ENCODE measurements at places on chromosomes 16 and 17.

DNA sequence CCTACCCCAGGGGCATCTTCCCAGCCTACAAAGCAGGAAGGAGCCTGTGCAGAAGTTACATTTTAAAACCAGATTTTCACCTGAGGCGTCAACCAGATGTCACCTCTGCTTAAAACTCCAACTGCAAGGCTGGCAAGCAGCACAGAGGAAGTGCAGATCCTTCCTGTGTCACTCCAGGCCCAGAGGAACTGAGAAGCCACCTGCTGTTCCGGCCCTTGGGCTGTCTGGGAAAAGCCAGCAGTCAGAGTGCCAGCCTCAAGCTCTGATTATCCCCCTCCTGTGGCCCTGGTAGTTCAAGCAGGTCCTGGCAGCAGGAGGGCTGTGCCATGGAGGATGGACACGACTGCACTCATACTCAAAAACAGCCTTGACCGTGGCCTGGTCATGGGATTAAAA lies 10.2 kb downstream of the POLR2C start:
- no peak for DNase-seq

DNA sequence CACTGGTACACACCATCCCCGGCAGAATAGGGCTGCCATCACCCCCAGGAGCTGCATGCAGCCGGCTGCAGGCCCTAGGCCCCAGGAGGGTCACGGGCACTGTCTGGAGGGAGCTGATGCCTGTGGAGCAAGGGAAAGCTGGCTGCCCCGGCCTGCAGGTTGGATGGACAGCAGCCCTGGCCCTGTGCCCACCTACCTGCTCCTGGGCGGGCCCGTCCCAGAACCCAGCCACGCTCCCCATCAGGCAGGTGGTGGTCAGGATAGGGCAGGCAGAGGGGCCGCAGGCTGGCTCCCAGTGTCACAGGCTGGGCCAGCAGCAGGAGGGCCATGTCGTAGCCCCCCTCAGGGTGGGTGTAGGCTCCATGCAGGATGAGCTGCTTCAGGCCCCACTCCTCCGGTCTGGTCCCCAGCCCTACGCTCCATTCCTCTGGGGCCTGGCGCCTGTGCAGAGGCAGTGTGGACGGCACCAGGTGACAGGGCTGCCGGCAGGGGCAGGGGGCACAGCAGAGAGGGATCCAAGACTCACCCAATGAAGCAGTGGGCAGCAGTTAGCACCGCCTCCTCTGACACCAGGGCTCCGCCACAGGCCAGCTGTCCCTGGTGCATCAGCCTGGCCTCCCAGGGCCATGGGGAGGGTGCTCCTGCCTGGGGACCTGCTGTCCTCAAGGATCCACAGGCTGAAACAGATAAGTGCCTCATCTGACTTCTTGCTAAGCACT lies 4.0 kb downstream of the PRSS53 start:
- peak; percentile 39 for DNase-seq

DNA sequence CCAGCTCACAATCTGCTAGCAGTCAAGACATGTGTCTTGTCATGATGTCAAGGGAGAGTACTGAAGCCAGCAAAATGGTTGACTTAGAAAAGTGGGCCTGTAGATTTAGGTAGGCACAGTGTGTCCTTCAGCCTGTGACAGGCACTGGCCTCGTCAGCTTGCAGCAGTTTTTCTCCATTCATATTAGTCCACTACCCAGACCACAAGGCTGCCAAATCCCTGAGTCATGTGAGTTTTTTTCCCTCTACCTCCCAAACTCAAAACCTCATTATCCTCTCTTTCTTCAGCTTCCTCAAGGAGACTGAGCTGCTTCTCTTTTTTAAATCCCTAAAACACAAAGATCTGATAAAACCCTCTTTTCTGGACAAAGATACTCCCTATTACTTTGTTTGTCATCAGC lies 102.6 kb upstream of the HS3ST3A1 start:
- DNase-seq, result no peak

DNA sequence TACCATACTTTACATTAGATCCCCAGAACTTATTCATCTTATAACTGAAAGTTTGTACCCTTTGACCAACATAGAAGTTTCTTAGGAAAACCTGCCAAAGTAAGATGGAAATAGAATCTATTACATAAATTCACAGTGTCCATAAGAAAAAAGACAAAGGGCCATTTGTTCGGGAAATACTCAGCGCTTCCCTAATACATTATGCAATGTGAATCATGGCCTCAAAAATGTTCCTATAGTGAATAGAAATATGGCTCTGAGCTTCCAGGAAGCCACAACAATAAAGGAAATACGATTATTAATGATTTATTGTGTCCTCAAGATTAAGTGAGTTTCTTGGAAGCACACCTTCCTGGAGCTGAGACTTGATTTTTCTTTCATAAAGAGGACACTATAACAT lies 51.5 kb downstream of the GPRC5B start:
- DNase-seq, result no peak

- no peak for DNase-seq
Measured at GRCh38 chr16:930511-930910, 40.3 kb downstream of the LMF1 start.

DNA sequence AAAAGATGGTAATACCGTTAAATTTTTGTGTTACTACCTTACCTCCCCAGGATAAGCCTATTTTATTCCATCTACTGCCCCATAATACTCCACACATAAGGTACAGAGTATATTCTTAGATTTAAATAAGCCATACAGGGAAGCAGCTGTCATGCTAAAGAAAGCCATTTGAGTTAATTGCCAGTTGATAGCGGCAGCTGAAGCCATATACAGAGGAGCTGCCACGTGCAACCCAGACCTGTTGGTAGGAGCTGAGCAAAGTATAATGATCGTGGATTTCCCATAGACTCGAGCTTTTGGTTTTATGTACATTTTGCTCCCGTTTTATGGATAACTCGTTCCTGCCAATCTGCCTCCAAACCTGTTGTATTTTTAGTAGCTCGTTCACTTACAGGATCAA lies 12.0 kb downstream of the CPSF4L start:
- no peak for DNase-seq

GRCh38 chr17:15238057-15238456 lies 27.1 kb downstream of the PMP22 start:
- no peak for DNase-seq

GRCh38 chr17:48544349-48545021 lies 424 bp downstream of the HOXB2 start:
- no peak for DNase-seq

DNA sequence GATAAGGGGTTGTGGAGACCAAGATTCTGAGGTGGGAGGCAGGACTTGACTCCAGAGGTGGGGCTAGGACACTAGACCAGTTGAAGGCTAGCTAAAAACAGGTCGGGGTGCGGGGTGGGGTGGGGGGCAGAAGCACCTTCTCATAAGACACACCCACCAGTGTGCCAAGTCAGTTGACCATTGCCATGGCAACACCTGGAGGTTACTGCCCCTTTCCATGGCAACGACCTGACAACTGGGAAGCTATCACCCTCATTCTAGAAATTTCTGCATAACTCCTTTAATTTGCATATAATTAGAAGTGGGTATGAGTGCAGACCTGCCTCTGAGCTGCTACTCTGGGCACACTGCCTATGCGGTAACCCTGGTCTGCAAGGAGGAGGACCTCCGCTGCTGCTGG lies 53.9 kb upstream of the ALOX12 start:
- DNase-seq, result no peak

DNA sequence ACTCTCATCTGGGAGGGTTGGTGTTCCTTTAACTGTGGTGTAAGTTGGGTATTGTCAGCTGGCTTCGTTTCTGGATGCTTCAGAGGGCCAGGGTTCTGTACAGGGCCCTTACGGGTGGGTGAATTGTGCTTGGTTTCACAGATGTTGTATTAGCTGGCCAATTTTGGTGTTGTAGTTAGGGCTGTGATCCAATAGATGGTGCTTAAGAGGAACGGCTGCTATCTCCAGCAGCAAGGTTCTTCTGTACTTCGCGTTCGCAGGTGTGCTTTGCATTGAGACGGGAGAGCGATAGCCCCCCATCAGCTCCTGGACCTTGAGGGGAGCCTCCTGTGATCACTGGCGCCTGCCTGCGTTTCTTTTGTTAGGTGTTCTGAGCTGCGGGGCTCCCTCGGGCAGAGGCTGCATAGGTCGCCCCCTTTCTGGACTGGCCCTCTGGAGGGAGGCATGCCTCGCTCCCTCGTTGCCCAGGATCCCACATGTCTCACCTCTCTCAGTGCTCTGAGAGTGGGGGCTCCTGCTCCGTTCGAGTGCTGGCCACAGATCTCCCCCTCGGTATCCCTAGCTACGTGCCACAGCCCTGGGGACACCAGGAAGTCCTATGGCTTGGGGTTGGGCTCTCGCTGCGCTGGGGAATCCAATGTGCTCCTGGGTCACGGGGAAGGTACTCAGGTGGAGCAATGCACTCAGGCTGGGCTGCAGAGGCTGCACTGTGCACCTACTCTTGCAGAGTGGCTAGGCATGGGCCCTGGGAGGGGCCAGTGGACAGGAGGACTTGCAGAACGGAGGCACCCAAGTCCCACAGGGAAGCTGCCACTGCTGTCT lies 837 bp upstream of the PRDM7 start:
- DNase-seq, result no peak

DNA sequence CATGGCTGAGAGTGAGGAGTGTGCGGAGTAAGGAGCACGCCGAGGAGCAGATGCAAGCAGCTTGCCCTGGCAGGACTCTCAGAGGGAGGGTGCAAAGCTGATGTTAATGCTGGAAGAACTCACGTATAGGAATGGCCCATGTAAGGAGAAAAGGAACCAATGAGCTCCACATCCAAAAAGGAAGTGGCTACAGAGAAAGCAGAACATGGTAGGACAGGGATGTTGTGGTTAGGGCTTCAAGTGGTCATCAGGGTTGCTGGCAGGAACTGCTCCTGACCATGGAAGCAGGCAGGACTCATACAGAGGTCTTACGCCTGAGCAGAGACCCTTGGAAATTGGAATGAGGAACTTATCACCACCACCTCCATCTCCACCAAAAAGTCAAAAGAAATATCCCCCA lies 5.2 kb downstream of the MYO1D start:
- DNase-seq, result no peak

GRCh38 chr17:78707016-78707415 lies 75.1 kb downstream of the CYTH1 start:
- no peak for DNase-seq

DNA sequence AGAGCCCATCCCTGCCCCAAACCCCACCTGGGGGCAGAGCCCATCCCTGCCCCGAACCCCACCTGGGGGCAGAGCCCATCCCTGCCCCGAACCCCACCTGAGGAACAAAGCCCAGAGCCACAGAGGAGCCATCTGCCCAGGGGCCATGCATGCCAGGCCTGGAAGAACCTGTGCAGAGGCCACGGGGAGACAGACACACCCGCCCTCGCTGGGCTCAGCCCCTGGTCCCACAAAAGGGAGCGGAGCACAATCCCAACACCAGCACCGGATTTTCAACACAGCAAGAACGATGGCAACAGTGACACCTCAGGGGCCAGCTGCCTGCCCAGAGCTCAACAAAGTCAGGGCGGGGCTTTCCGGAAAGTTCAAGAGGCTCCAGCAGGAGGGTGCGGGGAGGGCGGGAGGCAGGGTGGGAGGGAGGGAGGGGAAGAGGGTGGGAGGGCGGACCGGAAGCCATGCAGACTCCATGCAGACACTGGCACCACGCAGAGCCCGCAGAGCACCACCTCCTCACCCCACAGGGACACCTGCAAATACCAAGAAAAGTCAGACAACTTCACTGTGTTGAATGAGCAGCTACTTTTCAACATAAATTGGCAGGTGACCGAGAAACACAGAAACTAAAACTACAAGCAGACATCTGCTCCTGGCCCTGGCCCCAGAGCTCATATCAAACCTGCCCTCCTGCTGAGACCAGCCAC lies 27.9 kb upstream of the C16orf95 start:
- DNase-seq, result no peak

GRCh38 chr16:84379709-84380362 lies 11.5 kb downstream of the ATP2C2 start:
- no peak for DNase-seq

- DNase-seq, result no peak
Measured at GRCh38 chr16:82991410-82991809, 364.6 kb downstream of the CDH13 start.

GRCh38 chr16:52649870-52650269 lies 102.9 kb upstream of the TOX3 start:
- DNase-seq, result no peak

- DNase-seq, result peak; percentile 50
Measured at GRCh38 chr17:45143767-45144198, 4.5 kb upstream of the HEXIM1 start.

DNA sequence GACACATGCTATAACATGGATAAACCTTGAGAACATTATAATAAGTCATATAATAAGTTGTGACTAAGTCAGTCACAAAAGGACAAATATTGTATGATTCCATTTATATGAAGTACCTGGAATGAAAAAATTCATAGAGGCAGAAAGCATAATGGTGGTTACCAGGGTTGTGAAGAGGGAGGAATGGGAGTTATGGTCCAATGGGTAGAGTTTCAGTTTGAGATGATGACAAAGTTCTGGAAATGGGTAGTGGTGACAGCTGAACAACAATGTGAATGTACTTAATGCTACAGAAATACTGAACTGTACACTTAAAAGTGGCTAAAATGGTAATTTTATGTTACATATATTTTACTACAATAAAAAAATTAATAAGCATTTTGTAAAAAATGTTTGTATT lies 49.7 kb downstream of the MYO1D start:
- no peak for DNase-seq

- DNase-seq, result no peak
Measured at GRCh38 chr16:54582631-54583250, 296.2 kb upstream of the IRX3 start.

DNA sequence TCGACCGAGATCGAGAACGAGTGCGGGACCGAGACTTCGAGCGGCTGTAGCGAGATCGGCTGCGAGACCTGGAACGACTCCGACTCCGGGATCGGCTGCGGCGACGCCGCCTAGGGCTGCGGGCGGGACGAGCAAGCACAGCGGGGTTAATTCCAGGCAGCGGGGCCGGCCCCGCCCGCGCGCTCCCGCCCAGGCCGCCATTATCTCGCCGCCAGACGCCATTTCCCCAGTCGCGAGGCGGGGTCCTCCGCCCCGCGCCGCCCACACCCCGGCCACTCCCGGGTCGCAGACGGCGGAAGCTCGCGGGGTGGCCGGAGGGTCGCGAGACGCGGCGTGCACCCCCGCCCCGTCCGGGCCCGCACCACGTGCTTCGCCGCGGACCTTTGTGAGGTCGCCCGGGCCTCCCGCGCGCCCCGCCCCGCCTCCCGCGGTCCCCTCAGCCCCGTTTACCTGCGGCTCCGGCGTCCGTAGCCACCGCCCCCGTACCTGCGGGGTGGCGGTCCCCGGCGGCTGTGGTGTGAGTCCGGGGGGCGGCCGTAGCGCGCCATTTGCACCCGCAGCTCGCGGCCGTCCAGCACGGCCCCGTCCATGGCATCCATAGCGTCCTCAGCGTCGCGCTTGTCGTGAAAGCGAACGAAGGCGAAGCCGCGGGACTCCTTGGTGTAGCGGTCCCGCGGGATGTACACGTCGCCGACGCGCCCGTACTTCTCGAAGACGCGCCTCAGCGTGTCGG lies 616 bp downstream of the SRSF2 start:
- peak; percentile 27 for DNase-seq
